ENCODE measurements at places on chromosomes 6 and 20.
A peak's percentile ranks its signal among the peaks of the same experiment; 100 is the strongest.

DNA sequence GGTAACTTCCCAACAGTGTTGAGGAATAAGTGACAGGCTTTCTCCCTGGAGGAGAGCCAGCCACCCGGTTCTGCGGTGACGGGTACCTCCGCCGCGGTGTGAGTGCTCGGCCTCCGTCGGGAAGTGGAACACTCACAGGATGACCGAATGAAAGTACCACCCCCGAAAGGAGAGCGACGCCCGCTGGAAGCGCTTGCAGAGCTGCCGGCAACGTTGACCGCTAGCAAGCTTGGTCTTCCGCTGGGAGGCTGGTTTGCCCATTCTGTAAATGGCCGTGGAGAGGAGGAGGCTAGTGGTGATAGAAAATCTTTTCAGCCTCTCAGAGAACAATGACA lies 614 bp upstream of the TMEM242 start:
- DNase-seq, result peak; percentile 31

GRCh38 chr20:24501764-24502556 lies 32.5 kb downstream of the SYNDIG1 start:
- DNase-seq, result no peak

DNA sequence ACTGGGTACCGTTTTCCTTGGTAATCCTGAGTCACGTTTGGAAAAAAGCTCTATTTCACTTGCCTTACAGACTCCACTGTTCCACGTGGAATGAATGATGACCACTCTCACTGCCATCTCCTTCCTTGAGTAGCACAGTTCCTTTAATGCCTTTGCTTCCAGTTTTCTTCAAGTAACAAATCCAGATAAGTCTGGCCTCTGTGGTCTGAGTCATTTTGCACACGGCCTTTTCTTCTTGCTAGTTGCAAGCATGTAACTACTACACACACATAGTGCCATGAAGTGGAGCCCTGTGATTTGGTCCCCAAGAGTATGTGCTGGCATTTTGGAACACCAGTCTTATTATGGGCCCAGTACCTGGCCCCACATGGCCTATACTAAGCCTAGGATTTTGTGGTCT lies 182.8 kb downstream of the SASH1 start:
- no peak for DNase-seq

- DNase-seq, result no peak
Measured at GRCh38 chr6:16974387-16974673, 127.5 kb upstream of the STMND1 start.

- DNase-seq, result no peak
Measured at GRCh38 chr6:34288581-34288980, 39.8 kb upstream of the SMIM29 start.

DNA sequence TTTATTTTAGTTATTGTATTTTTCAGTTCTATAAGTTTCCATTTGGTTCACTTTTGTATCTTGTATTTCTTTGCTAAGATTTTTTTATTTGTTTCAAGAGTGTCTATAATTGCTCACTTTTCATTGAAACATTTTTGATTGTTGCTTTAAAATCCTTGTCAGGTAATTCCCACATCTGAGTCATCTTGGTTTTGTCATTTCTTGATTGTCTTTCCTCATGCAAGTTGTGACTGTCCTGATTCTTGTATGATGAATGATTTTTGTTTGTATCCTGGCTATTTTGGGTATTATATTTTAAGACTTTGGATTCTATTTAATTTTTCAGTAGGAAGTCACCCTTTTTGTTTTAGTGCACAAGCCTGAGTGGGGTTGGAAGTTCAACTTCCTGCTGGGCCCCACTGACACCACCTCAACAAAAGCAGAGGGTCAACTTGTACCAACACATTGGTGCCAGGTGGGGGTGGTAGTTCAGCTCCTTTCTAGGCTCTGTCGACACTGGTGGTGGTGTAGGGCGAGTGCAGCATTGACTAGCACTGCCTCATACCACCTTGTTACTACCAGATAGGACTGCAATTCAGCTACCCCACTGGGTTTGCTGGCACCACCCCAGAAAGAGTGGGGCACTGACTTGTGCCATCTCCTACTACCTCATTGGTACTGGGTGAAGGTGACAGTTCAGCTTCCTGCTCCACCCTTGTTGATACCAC lies 8.8 kb downstream of the RSPH3 start:
- no peak for DNase-seq

DNA sequence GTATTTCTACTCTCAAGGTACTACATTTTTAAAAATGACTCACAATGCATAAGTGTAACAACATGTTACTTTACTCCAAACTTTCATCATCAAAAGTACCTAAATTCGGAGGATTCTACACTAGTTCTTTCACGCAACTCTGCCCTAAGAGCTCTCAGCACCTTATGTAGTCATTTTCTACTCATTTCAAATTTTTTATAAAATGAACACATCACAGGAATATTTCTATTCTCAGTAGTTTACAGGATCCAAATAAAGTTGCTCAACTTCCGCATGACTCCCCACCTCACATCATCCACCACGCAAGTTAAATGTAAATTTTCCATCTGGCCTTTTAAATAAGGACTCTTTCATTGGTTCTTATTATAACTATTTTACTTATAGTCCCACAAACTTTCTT lies 344.9 kb upstream of the MANEA start:
- DNase-seq, result no peak

- DNase-seq, result no peak
Measured at GRCh38 chr6:156909212-156910010, 132.2 kb downstream of the ARID1B start.

- no peak for DNase-seq
Measured at GRCh38 chr6:32794510-32794909, 22.3 kb downstream of the HLA-DOB start.

DNA sequence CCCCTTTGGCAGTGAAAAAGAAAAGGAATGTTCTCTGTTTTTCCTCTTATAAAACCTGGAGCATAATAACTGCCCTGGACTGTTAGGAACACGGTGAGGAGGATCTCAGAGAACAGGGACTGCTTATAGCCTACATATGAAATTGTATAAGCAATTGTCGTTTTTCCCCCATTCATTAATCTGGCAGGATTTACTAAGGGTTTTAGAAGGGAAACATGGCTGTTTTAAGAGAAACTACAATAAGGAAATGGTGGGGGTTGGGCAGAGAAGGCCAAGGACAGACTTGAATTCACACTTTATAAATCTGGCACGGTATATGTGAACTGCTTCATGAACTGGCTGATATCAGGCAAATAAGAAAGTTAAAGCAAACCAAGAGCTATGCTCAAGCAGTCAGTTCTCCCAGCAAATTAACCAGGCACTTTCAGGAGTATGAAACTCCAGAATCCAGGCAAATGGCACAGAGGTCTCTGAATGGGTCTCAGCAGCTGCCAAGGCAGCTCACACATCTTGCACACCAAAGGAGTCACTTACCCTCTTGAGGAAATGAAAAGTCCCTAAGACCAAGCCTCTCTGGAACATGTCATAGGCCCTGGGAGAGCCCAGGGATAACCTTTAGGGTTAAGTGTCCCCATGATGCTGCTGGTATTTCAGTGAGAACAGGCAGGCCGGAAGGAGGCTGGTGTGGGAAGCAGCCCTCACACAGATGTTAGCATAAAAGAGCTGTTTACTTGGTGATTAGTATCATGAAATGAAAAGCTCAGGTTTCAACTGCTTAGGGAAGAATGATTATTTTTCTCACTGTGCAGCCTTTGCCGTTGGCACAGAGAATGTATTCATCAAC lies 260.5 kb upstream of the MARCKS start:
- DNase-seq, result no peak

- no peak for DNase-seq
Measured at GRCh38 chr20:39019805-39020325, 57.7 kb downstream of the DHX35 start.

GRCh38 chr6:99885051-99885450 lies 109.0 kb downstream of the MCHR2 start:
- no peak for DNase-seq

- DNase-seq, result no peak
Measured at GRCh38 chr6:25472906-25473305, 179.1 kb upstream of the SCGN start.

GRCh38 chr20:4371623-4372251 lies 350.0 kb upstream of the PRND start:
- DNase-seq, result no peak

DNA sequence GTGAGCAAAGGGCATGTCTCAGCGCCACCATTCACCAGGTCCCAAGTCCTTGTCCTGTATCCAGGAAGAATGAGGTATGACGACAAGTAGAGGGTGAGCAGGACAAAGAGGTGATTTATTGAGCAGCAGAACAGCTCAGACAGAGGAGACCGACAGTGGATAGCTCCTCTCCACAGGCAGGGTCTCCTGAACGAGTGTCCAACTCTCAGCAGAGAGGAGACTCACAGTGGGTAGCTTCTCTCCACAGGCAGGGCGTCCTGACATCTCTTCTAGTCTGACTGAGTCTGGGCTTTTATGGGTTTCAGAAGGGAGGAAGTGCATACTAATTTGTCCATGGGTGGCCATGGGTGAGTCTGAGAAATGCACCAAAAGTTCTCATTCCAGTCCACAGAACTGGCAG lies 204.7 kb downstream of the ANKRD60 start:
- DNase-seq, result no peak

GRCh38 chr20:32455171-32455900 lies 97.2 kb downstream of the ASXL1 start:
- DNase-seq, result no peak

DNA sequence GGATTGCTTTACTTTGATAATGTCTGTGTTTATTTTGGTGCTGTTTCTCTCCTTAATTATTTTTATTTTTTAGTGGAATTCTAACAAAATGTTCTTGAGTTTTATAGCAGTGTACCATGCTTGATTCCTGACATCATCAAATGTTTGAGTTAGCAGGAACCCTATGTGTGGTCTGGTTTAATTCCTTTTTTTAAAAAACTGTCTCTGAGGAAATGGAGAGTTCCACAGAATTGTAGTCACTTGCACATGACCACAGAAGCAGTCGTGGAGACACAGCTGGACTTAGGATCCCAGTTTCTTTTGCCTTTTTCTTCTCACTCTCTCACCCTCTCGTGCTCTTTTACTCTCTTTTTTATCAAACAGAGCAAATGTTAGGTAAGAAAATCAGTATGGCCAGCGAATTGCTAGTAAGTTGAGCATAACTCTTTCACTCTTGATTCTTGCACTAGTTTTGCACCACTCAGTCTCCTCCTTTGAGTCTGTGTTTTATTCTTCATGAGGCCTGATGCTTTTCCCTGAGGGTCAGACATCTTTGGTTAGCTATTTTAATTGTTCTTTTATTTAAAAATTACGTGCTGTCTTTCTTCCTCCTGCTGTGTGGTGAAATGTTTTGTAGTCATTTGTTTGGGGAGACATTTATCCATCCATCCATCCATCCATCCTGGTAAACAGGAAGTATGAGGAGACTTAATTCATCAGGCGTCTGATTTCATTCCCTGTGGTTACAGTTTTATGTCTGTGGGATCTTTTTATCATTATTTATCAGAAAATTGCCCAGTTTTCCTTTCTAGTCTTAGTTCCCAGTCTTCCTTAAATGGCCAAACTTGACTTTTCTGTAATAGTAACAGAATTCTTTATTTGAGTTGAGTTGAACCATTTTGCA lies 83.0 kb downstream of the SCAF8 start:
- no peak for DNase-seq

DNA sequence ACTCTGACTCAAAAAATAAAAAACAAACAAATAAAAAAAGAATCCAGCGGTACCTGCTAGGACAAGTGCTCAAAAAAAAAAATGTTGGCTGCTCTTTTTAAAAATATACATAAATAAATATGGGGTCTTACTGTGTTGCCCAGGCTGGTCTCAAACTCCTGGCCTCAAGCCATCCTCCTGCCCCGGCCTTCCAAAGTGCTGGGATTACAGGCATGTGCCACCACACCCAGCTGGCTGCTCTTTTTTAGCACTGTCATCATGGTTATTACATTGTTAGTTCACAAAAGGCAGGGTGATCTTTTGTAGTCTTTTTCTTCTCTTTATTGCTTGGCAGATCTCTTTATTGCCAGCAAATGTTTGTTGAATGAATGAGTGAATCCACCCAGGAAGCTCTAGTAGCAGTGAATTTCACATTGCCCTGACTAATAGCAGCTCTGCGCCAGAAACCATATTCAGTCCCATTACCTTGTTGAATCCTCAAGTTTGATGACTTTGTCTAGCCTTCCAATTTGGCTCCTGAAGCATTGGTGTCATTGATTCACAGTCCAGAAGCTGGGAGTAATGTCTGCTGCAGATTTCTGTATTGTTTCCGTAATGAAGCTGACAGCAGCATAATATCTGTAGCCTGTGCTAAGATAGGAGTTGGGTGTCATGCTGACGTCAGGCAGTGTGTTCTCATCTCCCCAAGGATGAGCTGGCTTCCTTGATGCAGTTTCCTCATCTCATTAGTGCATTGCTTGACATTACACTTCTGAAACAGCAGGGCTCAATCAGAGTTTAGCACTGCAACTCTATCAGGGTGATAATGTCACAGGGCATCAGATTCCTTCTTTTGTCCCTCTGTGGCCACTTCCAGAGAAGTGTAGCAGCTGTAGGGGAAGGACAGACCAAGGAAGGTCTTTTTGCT lies 84.9 kb upstream of the TGM3 start:
- DNase-seq, result no peak

- DNase-seq, result no peak
Measured at GRCh38 chr20:8447262-8448120, 315.4 kb downstream of the PLCB1 start.

DNA sequence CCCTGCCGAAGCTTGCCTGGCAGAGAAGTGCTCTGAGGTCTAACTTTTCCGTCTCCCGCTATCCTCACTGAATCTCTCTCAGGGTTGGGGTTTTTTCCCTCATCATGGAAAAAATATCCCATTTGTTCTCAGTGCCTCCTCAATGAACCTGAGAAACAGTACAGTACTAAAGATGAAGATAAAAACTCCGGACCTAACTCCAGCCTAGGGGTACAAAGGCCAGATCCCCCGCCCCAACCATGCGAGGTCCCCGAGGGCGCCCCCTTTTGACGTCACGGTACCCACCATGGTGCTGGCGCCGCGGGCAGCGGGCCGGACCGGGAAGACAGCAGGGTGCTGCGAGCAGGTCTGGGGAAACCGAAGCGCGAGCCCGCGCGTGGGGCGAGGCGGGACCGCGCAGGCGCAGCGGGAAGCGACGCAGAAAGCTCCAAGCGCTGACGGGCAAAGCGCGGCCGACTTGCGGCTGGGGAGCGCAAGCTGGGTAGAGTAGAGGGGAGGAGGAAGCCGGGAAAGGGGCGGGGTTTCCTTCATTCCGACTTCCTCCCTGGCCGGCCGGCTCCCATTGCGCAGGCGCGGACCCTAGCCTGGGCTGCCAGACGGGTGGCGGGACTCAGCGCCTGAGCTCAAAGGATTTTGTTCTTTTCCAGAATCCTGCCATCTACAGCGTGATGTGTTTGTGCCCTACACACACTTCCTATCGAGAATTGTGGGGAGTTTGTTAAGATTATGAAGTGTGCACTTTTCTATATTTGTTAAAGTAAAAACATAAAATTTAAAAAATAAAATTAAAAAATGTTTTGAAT lies at the start of gene LSM2:
Gene LSM2, minus strand, starts transcription at position 497 of the 803 bp plus-strand sequence. Its CDS starts 209 bp downstream, at position 288.
- peak; percentile 98 for DNase-seq

DNA sequence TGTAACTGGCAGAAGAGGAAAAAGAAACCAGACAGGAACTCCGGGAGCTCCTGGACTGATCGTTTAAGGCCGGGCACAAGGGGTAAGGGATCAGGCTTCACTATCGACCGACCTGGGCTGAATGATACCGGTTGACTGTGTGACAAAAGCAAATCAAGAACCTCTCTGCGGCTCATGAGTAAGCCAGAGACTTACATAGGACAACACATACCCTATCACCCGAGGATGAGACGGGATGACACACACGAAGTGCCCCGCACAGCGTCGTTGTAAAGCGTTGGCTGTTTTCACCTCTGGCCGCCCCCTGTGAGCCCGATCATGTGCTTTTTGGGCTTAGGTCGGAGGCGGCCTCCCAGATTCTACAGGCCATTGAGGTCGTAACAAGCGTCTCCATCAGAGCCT lies 695 bp upstream of the TGIF2 start:
- DNase-seq, result peak; percentile 76

- DNase-seq, result no peak
Measured at GRCh38 chr6:4169028-4169789, 33.8 kb upstream of the ECI2 start.

- no peak for DNase-seq
Measured at GRCh38 chr6:34671367-34671766, 25.2 kb downstream of the ILRUN start.

All from CD4-positive, alpha-beta T cell treated with Interleukin-4 for 1 hour (primary cell).